ENCODE measurements at places on chromosomes 16 and 17.

DNA sequence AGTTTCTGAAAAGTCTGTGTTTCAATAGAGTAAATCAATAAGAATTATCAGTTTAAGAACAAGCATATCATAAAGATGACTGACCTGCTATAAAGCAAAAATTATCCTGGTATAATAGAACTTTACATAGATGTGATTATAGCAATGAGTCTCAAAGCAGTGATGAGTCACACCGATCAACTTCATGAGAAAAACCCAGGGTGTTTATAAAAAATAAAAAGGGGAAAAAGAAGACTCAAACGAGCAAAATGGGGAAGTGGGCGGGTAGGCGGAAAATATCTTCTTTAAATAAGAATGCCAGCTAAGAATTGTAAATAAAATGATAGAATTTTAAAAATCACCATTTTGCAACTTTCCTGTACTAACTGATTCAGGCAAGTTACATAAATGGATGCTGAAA, 46.8 kb downstream of the BRIP1 start:
- DNase-seq = no peak

- DNase-seq = no peak
Observed at GRCh38 chr16:65745-66144, 6.7 kb downstream of the RHBDF1 start.

- DNase-seq = no peak
Observed at GRCh38 chr17:39926588-39927100, 757 bp downstream of the ORMDL3 start.

DNA sequence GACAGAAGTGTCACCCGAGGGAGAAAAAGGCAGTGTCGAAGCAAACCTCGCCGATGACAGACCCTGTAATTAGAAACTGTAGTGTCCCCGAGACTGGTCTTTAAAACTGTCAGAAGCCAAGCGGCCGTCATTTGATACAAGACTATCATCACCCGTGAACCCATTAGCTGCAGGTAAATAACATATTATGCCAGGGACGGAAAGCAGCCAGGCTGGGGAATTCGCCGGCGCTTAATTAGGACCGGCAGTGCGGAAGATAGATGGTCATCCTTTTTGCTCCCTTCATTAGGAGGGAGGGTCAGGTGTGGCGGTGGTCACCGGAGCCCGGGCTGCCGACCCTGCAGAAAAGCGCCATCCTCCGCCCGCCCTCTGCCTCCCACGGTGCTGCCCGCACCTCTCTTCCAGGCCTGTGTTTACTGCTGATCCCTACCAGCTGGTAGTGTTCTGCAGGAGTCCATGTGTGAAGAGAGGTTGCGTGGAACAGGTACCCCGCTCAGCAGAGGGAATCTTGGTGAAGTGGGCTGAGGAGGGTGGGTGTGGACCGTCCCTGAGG, 109.4 kb upstream of the GSE1 start:
- no peak for DNase-seq

GRCh38 chr17:48492401-48493298, 38.2 kb downstream of the HOXB1 start:
- no peak for DNase-seq

DNA sequence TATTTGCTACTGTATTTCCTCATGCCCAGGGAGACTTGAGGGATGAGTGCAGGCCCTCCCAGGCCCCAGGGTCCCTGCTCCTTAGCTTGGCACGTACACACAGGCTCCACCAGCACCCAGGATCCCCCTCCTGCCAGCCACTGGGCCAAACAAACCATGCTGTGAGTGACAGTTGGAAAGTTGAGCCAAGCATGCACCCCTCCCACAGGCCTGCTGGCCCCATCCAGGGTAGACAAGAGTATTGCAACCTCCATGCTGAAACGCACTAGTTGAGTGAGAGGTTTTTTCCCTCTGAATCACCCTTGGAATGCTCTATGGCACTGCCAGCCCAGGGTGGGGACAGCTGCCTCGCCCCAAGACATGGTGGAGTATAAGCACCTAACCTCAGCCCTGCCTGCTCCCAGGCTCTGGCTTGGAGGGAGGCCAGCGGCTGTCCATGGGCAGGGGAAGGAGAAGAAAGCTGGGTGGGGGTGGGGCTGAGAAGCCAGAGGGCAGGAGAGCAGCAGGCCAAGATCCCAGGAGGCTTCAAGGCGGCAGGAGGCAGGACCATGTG, 49.6 kb downstream of the PITPNM3 start:
- DNase-seq = peak; percentile 3

DNA sequence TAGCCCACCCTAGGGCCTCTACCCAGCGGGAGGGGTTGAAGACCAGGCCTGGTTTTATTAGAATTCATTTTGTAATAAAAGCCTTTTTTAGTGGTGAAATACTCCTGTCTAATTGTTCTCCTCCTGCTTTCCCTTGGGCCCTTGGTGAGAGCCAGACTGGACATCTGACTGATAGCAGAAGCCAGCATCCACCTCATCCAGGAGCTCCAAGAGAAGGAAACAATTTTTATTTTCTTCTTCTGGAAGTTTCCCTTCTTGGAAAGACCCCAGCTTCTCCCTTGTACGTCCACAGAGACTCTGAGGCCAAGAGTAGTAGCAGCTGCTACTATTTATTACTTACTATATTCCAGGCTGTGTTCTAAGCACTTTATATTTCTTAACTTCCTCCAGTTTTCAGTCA, 4.0 kb upstream of the PHKG2 start:
- DNase-seq = no peak

- peak; percentile 70 for DNase-seq
Observed at GRCh38 chr16:75044800-75045361, 46.1 kb downstream of the ZNRF1 start.
